ENCODE measurements at places on chromosomes 2 and 18.

- no peak for DNase-seq
Measured at GRCh38 chr18:5515011-5515784, 28.6 kb downstream of the EPB41L3 start.

DNA sequence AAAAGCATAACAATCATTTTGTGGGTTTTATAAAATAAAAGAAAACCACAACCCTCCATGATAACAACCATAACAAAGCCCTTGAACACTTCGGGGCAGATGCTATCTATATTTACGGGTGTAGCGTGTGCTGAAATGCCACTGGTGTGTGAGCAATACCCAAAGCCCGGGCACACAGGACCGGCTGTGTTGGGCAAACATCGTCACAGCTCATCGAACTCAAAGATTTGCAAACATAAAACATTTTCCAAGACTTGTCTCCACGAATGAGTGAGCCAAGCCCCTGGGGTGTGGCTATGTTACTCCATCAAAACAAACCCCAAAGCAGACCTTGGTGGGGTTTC, 290.2 kb downstream of the LPIN1 start:
- DNase-seq, result no peak

- DNase-seq, result no peak
Measured at GRCh38 chr18:56096861-56097260, 508.9 kb upstream of the TCF4 start.

- DNase-seq, result no peak
Measured at GRCh38 chr2:25844089-25844488, 34.2 kb downstream of the ASXL2 start.

DNA sequence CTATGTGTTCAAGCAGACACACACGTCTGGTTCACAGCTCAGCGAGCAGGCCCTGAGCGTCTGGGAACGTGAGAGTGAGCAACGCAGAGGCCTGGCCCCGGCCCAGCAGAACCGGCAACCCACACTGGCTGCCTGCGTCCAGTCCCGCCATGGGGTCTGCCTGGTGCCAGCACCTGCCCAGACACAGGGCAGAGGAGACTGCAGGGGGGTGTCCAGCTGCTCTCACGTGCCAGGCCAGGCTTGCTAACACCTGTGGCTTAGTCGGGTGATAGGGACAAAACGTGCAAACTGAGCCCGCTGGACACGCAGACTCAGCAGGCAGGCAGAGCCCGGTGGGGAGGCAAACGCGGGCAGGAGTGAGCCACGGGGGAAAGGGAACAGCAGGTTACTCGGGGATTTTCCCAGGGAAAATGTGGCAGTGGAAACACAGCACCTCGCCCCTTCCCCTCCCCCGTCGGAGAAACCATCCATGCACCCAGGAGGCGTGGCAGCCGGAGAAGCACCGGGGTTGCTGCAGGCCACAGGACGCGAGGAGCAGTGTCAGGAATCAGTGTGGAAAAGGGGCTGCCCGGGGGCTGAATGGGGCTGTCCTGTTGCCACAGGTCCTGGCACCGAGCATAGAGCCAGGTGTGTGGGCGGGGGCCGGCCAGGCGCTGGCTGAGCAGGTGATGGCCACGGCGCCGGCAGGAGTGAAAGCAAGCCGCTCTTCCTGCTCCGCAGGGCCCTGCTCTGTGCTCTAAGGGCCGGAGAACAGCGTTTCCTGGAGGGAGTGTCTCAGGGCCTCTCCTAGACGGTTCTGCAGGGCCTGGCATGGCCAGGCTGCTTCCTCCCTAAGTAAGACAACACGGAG, 154.7 kb downstream of the HDAC4 start:
- no peak for DNase-seq

DNA sequence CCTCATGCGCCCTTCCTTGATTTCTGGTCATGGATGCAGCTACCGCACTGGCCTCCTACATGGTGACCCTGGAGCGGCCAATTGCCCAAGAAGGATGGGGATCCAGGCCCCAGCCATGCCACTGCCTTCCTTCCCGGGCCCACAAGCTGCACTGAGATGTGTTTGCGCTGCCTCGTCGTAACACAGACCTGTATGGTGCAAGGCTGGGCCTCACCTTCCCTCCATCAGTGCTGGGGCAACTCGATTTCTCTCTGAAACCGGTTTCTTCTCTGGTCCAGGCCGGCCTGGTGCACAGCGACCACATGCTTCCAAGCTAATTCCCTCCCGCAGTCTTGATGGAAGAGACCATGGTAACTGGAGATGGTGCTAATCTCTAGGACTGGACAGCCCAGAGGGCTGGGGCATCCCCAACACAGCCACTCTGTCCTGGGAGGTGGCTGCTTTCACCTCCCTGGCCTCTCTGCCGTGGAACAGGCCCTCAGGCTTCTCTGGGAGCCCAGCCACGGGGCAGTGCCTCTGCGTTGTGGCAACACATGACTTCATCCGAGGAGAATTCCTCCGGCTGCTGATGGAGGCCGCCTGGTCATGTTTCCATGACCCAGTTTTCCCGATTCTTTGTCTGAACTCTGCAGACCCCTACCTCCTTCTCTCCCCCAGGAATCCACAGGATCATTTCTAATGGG, 184.2 kb downstream of the GLI2 start:
- no peak for DNase-seq
